HCT116 (cell line): ENCODE measurements at places on chromosomes 11 and 22. TPM values are rescaled to one million over a fixed set of nuclear protein-coding genes. Genes with fewer than 3 reads are reported as not detected.

DNA sequence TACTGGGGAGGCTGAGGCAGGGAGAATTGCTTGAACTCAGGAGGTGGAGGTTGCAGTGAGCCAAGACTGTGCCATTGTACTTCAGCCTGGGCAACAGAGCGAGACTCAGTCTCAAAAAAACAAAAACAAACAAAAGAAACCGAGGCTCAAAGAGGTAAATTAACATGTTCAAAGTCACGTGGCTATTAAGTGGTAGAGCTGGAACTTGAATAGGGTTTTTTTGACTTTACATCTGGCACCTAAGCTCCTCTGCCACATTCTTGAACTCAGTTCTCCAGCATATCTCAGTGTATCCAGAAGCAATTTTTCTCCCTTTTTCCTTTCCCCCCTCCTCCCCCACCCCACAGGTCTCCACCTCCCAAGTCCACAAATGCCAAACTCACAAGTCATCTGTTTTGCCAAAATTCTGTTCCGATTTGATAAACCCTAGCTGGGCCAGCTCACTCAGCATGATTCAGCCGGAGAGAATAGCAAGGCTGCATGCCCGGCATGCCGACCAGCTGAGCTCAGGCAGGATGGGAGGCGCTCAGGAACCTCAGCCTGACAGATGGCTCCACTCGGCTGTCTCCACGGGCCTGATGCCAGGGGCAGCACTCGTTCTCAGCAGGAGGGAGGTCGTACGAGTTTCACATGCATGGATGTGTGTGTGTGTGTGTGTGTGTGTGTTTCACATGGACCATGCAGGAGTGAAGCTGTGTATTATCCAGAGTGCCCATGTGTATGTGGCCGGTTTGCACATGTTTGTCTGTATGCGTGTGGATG lies 63.2 kb upstream of the RRAS2 start:
- no peaks in the 10 kb centered on the region for H3K36me3 ChIP-seq
- H3K4me3 ChIP-seq, result no peak overlapping the region
- H3K4me1 ChIP-seq, result peaks cover 14% of the 10 kb centered on the region
- DNase-seq, result peak; percentile 45
- no peak overlapping the region for H3K27ac ChIP-seq

GRCh38 chr11:119416606-119417580 lies 6.1 kb downstream of the THY1 start:
- no peaks in the 10 kb centered on the region for H3K36me3 ChIP-seq
- H3K27ac ChIP-seq, result no peak overlapping the region
- H3K27me3 ChIP-seq, result no peaks in the 10 kb centered on the region

GRCh38 chr22:46673662-46674236 lies 53.6 kb downstream of the GRAMD4 start:
- DNase-seq, result no peak
- H3K4me3 ChIP-seq, result no peak overlapping the region
- no peaks in the 10 kb centered on the region for H3K27me3 ChIP-seq
- no peaks in the 10 kb centered on the region for H3K4me1 ChIP-seq
- H3K27ac ChIP-seq, result no peak overlapping the region
- H3K36me3 ChIP-seq, result no peaks in the 10 kb centered on the region

- H3K27ac ChIP-seq, result no peak overlapping the region
- H3K4me3 ChIP-seq, result no peak overlapping the region
- H3K4me1 ChIP-seq, result no peaks in the 10 kb centered on the region
- DNase-seq, result no peak
- no peaks in the 10 kb centered on the region for H3K36me3 ChIP-seq
These were observed 407.4 kb downstream of the LARGE1 start for GRCh38 chr22:33512908-33513307.

DNA sequence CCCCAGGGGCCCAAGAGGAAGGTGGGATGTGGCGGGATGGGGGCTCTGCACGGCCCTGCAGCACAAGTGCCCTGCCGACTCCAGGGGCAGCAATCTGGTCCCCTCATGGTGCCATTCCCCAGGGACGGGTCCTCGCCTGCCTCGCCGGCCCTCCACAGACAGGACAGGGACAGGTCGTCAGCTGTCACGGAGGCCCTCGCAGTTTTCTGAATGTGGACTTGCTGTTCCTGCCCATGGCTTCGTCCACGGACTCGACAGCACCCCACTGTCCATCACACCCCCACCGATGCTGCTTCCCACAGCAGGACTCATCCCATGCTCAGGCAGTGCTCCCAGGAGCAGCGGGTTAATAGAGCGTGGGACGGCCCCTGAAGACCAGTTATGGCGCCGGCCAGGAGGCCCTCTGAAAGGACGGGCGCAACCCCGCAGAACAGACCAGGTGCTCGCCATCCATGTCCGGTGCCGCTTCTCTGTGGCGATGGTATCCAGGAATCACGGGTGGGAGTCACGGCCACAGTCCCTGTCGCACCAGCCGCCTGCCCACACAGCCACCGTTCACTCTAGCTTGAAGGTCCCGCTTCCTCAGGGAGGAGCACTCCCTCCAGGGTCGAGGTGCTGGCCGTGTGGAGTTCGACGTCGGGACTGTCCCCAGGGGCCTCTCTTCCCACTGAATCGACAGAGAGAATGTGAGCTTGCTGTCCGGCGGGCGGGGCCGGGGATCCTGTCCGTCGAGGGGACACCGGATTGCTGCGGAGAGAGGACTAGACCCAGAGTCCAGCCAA lies 18.5 kb upstream of the MUC2 start:
- DNase-seq, result no peak
- no peak overlapping the region for H3K4me3 ChIP-seq
- H3K27me3 ChIP-seq, result no peaks in the 10 kb centered on the region
- H3K36me3 ChIP-seq, result no peaks in the 10 kb centered on the region
- no peak overlapping the region for H3K27ac ChIP-seq

DNA sequence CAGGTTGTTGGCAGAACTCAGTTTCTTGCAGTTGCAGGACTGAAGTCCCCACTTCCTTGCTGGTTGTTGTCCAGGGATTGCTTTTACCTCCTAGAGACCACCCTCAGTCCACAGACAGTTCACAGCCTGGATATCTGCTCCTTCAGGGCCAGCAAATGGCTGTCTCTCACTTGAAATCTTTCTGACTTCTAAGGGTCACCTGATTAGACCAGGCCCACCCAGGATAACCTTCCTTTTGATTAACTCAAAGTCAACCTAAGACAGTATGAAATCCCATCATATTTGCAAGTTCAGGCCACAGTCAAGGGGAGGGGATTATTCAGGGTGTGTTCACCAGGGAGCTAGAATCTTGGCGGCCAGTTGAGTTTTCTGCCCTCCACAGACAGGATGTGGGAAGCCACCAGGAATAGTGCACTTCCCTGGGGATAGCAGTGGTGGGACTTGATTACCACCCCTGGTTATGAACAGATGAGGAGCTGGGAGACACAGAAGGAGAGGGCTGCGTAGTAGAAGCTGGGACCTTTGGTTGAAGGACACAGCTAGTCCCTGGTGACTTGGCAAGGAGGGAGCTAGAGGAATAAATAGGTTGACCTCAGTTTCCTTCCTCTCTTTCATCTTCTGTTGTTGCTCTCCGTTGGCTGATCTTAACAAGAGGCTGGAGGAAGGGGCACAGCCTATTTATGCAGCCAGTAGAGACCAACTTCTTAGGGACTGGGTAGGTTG lies 33.4 kb downstream of the MIAT start:
- no peak for DNase-seq
- no peaks in the 10 kb centered on the region for H3K4me1 ChIP-seq
- H3K27me3 ChIP-seq, result no peaks in the 10 kb centered on the region
- no peaks in the 10 kb centered on the region for H3K36me3 ChIP-seq

The PANX3 gene
- total RNA-seq, result not detected

The APLP2 gene
- 210 TPM for total RNA-seq

The CASP5 gene
- total RNA-seq, result not detected

The SCGB1D2 gene
- not detected for total RNA-seq

The SCN4B gene
- 0.32 TPM for total RNA-seq

The FAM180B gene
- total RNA-seq, result not detected

The KCNJ1 gene
- total RNA-seq, result 0.15 TPM

The BLID gene
- total RNA-seq, result 8.9 TPM

The NXPE2 gene
- total RNA-seq, result not detected

The OR8B12 gene
- not detected for total RNA-seq

The NUDT22 gene
- total RNA-seq, result 70.9 TPM

The ASRGL1 gene
- total RNA-seq, result 27.6 TPM

The RAB36 gene
- 6.1 TPM for total RNA-seq

The ANKRD42 gene
- total RNA-seq, result 5.4 TPM
